ENCODE measurements at places on chromosomes 16 and 17. TPM values are rescaled to one million over a fixed set of nuclear protein-coding genes. Genes with fewer than 3 reads are reported as not detected.

Gene AURKB
- total RNA-seq, result 146 TPM

Gene KRTAP2-1
- not detected for total RNA-seq

Gene RPGRIP1L
- 11.8 TPM for total RNA-seq

Gene CDRT15
- total RNA-seq, result not detected

Gene CHP2
- not detected for total RNA-seq

Gene PRKCB
- total RNA-seq, result 0.22 TPM

Gene UTS2R
- 0.06 TPM for total RNA-seq

Gene MAPT
- 1.8 TPM for total RNA-seq
